ENCODE measurements at places on chromosomes 7 and 10. TPM values are rescaled to one million over a fixed set of nuclear protein-coding genes. Genes with fewer than 3 reads are reported as not detected.

Gene LIPK
- total RNA-seq: not detected

Gene KIF20B
- 15.0 TPM for total RNA-seq

Gene RADIL
- total RNA-seq: 2.8 TPM

Gene CRHR2
- total RNA-seq: not detected

Gene RASSF4
- total RNA-seq: 1.6 TPM

Gene PPP2R2D
- total RNA-seq: 28.6 TPM

Gene USP54
- total RNA-seq: 11.5 TPM

Gene CCDC172
- not detected for total RNA-seq

Gene RET
- 0.52 TPM for total RNA-seq

Gene CALML5
- total RNA-seq: not detected

Data from A549 treated with CORT108297 at 1 μM for 4 hours (cell line).